ENCODE measurements at places on chromosomes 7 and 10.

DNA sequence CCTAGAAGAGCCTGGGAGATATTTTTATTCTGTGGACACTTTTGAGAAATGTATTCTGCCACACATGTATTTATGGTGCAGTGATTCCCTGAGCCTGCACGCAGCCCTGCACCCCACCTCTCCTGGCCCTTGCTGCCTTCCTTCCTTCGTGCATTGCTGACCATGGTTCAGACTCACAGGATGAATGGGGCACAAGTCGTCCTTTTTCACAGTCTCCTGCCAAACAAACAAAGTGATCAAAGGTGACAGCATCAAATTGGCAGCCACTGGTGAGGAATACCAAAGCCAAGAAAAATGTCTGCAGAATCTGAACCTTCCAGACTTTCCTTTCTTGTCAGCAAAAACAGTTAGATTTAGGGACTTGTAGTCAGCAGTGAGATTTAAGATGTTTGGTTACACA lies 215.0 kb downstream of the ACTR3B start:
- no peak for DNase-seq

GRCh38 chr7:148356303-148356702 lies 234.3 kb upstream of the C7orf33 start:
- no peak for DNase-seq

DNA sequence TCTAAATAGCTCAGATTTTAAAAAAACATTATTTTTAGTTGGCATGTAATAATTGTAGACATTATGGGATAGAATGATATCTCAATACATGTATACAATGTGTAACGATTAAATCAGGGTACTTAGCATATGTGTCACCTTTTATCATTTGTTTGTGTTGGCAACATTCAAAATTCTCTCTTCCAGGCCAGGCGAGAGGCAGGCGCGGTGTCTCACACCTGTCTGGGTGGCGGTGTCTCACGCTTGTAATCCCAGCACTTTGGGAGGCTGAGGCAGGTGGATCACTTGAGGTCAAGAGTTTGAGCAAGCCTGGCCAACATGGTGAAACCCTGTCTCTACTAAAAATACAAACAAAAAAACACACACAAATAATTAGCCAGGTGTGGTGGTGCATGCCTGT lies 151.7 kb downstream of the RTKN2 start:
- no peak for DNase-seq

DNA sequence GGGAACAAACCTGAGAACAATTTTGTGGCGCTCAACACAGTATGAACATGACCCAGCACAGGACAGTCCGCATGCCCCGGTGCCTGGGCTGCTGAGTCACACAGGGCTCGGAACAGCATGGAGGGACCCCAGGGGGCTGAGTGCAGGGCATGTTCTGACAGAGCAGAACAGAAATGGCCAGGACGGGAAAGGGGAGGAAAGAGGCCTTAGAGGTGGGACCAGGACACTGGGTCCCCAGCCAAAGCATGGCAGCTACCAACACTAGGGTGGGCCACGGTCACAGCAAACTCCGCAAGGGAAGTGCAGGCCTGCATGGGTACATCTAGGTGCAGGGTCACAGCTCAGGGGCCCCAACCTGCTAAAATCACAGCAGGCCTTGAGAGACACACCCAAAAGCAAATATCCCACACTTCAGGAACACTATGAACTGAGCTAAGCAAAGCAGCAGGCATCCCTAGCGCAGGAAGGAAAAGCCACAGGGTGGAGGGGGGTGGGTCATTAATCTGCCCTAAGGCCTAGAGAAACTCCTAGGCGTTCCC lies 5.6 kb downstream of the IMPDH1 start:
- no peak for DNase-seq

Measured in stimulated activated CD4-positive, alpha-beta T cell treated with anti-CD3 and anti-CD28 coated beads, Interleukin-1b, Interleukin-23, amount 100 ng/mL, for 48 hours (primary cell).